ENCODE measurements at places on chromosomes 3 and 15.

- no peak for DNase-seq
Observed at GRCh38 chr3:77539014-77539413, 499.1 kb downstream of the ROBO2 start.

GRCh38 chr3:61451841-61452240 is 109.5 kb upstream of the PTPRG start:
- DNase-seq: no peak

GRCh38 chr3:112334691-112335433 is 1.9 kb downstream of the CD200 start:
- no peak for DNase-seq

- DNase-seq: no peak
Observed at GRCh38 chr3:120404876-120405275, 45.9 kb downstream of the FSTL1 start.

DNA sequence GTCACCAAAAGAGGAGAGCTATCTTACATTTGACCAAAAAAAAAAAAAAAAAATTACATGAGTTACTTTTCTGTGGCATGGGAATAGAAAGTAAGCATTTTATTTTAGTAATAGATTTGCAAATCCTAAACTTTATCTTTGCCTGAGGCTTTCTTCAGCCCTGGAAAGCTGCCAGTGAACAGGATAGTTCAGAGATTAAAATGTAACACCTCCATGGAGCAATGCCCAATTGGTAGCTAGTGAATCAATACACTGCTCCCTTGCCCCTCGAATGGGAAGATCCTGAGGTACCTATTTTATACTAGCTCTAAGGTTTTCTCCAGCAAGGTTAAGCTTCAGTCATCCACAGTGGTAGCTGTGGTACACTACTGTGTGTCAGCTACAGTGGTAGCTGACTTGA is 867.1 kb downstream of the NAALADL2 start:
- no peak for DNase-seq

DNA sequence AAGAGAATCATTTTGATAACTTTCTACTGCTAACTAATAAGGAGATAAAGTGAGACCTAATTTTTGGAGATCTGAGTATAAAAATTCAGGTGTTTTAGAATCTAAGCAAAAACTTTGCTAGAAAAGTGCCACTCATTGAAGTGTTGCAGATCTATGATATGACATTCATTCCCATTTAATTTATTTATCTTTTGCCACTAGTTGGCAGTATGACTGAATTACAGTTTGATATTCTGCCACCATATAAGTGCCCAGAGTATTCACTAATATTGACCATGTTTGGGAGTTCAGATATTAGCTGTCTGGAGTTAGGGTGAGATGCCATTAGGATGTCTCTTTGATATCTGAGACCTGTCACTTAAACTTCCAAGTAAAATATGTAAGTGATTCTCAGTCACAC is 251.3 kb upstream of the GBE1 start:
- no peak for DNase-seq

- no peak for DNase-seq
Observed at GRCh38 chr3:127670229-127670559, 2.6 kb upstream of the ABTB1 start.

DNA sequence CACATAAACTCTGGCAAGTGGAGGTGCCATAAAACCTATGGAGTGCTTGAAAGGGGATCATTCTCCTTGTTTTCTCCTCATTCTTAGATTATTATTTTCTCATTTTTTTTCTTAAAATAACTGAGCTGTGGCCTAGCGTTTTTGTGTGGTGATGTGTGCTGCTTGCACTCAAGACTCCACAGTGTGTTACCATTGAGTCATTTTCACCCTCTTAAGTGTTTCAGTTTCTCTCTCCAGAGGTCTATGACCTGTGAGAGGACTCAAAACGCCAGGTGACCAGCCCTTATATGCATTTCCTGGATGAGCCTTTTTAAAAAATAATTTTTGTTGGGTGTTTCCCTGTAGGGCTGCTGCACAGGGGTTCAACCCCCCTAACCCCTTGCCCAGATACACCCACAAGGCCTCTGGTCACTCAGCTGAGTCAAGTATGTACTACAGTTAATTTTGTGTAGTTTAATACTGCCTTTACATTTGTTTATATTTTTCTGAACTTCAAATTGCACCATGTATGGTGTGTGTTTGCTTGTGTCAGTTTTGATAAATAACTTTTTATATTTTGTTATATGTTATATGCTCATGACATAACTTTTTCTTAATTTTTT is 15.4 kb upstream of the BTLA start:
- DNase-seq: no peak

- DNase-seq: no peak
Observed at GRCh38 chr3:146134348-146135117, 26.5 kb downstream of the PLOD2 start.

GRCh38 chr15:34993412-34993811 is 5.3 kb upstream of the ZNF770 start:
- no peak for DNase-seq

- no peak for DNase-seq
Observed at GRCh38 chr15:69627548-69628158, 175.0 kb downstream of the RPLP1 start.

GRCh38 chr3:124707656-124708062 is 22.6 kb upstream of the UMPS start:
- no peak for DNase-seq

DNA sequence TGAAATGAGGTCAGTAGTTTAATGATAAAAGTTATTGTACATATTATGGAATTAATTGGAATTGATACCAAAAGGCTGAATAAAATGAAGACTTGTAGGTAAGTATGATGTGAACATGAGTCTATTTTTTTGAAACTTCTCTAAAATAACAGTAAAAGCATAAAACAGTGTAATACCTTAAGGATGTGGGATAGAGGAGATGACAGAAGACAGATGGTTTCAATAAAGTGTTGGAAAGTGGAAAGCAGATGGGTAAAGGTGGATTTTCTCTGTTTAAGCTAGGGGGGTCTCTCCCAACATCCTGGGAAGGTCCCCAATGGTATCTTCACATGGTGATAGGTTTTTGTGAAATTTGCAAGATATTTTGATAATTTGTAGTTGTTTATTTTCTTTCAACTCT is 41.6 kb downstream of the GMPS start:
- no peak for DNase-seq

- no peak for DNase-seq
Observed at GRCh38 chr15:31337352-31338031, 10.9 kb downstream of the KLF13 start.

GRCh38 chr3:32487781-32488473 is 14.7 kb downstream of the CMTM6 start:
- DNase-seq: no peak

- no peak for DNase-seq
Observed at GRCh38 chr3:188822004-188822403, 349.8 kb upstream of the TPRG1 start.

GRCh38 chr3:99167071-99167470 is 265.6 kb upstream of the DCBLD2 start:
- no peak for DNase-seq

- no peak for DNase-seq
Observed at GRCh38 chr3:30518181-30518864, 88.1 kb upstream of the TGFBR2 start.

- no peak for DNase-seq
Observed at GRCh38 chr3:16794257-16794656, 90.5 kb upstream of the PLCL2 start.

- no peak for DNase-seq
Observed at GRCh38 chr3:71244153-71244825, 339.2 kb downstream of the FOXP1 start.

DNA sequence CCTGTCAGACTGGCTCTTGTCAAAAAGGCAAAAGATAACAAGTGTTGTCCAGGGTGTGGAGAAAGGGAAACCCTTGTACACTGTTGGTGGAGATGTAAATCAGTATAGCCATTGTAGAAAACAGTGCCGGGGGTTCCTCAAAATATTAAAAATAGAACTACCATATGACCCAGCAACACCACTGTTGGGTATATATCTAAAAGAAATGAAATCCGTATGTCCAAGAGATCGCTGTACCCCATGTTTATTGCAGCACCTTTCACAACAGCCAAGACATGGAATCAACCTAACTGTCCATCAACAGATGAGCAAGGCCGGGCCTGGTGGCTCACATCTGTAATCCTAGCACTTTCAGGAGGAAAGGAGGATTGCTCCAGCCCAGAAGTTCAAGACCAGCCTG is 6.2 kb downstream of the CYFIP1 start:
- no peak for DNase-seq

DNA sequence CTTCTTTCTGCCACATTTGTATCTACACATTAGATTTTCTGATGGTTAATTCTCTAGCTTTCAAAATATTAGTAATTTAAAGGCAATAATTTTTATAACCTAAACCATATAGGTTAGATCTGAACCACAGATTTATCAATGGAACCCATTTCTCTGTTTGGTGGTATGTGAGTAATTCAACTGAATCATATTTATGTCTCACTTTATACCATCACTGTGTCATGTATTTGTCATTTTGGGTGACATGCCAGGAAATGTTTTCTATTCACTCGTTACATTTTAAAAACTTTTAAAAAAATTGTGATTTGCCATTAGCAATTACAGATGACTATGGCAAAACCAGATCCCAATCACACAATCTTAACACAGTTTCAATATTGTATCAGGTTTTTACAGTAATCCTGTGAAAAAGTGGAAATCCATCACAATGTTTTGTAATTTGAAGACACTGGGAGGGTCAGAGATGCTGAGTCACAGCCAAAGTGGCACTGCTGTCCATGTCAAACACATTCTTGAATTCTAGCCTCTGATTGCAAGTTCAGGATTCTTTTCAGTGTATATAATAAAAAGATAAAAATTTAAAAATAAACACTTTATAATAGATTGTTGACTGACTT is 356.0 kb upstream of the RBMS3 start:
- no peak for DNase-seq

DNA sequence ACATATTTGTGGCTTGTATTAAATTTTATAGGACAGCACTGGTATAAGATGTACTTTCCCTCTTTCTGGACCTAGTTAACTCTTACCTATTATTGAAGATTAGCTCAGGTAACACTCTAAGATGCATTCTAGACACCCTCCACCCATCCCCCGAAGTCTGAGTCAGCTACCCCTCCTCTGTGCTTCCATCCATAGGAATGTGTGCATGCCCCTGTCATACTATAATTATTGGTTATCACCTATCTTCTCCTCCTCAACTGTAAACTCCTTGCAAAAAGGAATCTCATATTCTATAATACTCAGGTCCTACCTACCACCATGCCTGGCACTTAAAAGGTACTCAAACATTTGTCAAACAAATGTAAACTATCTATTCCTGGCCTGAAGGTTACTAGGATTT is 3.0 kb downstream of the PEAK1 start:
- DNase-seq: no peak

GRCh38 chr3:146262371-146263110 is 11.6 kb upstream of the PLSCR4 start:
- DNase-seq: no peak

DNA sequence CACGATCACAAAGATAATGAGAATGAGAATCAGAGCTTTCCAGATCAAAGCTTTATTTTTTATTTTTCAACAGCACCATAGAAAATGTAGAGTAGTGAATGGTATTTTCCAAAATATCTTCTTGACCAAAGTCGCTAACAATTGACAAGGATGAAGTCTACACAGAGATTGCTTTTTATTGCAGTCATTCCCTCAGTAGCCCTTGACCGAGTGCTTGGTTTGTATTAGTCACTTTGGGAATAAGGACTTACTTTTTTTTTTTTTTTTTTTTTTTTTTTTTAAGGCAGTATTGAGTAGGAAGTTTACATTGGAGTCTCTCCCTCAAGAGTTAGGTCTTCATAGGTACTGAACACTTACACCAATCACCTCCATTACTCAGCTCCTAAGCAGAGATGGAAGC is 39.8 kb downstream of the THRB start:
- no peak for DNase-seq

DNA sequence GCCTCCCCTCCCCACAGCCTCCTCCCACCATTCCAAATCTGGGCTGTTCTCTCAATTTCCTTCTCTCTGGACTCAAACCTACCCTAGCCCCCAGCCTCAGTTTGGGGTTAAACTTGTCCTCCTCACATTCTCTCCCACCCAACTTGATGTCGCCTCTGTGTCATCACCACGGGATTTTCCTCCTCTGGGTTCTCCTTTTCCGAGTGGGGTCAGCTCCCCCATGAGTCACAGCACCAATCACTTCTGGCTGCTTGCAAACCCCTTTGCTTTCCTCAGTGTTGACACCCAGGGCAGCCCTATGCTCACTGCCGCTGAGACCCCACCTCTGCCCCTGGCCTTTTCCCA is 451 bp downstream of the CCR5AS start:
- no peak for DNase-seq

DNA sequence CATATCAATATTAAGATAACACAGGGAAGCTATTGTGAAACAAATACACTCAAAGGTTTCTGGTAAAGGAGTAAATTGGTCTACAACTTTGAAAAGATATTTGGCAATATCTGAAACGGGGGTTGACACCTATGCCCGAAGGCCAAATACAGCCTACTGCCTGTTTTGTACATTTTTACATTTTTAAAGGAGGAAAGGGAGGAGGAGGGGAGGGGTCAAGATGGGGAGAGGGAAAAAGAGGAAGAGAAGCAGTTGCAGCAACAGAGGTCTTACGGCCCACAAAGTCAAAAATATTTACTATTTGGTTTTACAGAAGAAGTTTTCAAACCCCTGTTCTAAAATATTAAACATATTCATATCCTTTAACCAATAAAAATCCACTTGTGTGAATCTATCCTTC is 94.2 kb downstream of the FMN1 start:
- DNase-seq: no peak

- DNase-seq: no peak
Observed at GRCh38 chr3:192875971-192876565, 41.6 kb downstream of the MB21D2 start.

DNA sequence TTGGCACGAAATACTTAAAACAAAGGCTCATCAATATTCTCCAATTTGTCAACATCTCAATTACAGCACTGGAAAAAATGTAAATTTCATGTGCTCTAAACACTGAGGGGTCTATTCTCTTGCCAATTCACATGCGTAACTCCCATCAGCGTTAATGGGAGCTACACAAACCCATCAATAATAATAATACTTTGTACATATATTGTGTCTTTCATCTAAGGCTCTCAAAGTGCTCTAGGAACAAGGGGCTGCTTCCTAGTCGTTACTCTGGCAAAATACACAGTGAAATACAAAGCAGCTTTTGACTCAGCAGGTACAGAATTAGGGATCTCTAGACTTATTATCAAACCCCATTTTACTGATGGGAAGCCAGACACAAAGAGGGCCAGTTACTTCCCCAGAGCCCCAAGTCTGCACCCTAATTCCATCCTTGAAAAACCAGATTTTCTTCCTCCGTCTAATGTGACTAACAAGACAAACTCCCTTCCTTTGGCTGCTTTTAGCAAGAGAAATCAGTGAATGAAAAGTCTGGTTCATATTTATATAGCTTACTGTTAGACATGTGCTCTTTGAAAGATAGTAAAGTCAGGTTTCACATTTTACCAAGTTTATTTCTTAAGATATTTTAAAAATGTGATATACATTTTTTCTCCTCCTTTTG is 20.0 kb downstream of the MEIS2 start:
- no peak for DNase-seq

DNA sequence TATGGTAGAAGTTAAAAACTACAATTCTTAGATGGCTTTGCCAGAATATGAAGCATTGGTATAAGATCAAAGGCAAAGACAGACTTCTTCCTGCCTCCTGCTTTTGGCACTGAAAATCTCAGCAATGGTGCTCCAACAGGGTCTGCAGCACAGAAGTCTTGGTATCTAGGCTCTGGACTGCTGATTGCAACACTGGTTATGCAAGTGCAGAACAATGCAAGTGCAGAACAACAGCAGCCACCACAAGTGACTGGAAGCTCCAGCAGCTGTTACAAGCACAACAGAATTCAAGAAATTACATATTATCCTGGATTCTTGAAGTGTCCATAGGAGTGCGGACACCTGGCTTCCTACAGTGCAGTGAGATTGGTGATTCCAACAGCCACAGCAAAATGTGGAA is 33.7 kb downstream of the ZBTB20 start:
- no peak for DNase-seq

All from esophagus squamous epithelium (tissue), 5 donors.